Inflammatory macrophage treated with lipopolysaccharide for 4 hours (primary cell): ENCODE measurements at places on chromosomes 5 and 9.

- DNase-seq, result no peak
Observed at GRCh38 chr5:102678267-102679058, 76.6 kb upstream of the PAM start.

DNA sequence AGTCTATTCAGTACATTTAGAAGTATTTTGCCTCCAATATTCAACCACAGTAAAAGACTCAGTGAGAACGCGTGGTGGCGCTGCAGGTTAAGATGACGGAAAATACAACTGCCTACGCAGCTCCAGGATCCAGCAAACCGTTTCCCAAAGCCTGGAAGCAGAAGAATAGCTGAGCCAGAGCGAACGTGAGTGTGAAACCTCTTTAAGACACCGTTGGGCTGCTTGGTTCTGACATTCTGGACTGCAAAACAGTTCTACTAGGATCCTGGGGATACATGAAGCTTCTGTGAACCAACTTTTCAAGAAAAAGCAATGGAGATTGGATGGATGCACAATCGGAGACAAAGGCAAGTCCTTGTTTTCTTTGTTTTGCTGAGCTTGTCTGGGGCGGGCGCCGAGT is at the start of gene PCDHB16:
TSS of gene PCDHB16 (plus strand) at position 140 of the 400 bp plus-strand sequence. CDS start at position 313, 173 bp downstream.
- no peak for DNase-seq

DNA sequence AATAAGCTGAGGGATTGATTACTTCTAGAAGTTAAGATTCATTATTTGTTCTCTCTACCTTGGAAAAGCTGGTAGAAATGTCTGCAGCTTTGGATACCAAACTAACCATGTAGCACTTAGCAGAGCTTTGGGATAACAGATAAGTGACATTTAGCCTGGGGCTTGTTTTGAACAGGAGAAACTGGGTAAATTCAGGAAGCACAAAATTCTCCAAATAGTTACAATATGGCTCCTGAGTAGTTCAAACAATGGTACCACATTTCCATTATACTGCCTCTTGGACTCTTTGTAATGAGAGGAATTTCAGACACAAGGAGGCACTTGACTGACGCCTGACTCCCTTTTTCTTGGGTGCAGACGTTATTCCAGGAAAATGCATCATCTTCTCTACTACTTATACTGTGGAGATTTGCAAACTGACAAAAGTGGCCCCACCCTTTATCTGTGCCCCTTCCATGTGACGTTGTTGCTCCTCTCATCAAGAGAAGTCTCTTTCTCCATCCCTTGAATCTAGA is 22.5 kb downstream of the PRUNE2 start:
- no peak for DNase-seq

GRCh38 chr5:172315587-172316493 is 32.3 kb upstream of the UBTD2 start:
- no peak for DNase-seq

GRCh38 chr5:81017320-81017719 is 57.2 kb downstream of the RASGRF2 start:
- DNase-seq, result no peak

DNA sequence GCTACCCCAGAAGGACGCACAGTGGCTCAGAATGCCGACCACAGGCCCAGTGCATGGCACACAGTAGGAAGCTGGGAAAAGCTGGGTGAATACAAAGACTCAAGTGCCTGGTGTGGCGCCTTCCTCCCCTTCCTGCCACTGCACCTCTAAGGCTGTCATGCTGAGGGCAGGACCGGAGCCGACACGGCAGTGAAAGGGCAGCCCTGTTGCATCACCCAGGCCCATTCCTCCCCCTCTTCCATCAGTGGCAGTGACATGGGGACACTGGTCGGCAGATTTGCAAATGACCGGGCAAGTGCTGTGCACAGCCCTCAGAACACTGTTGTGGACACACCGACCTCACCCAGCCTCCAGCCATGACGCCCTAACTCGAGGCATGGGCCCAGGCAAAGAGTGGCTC is 84.0 kb downstream of the STK10 start:
- DNase-seq, result peak; percentile 15

- peak; percentile 79 for DNase-seq
Observed at GRCh38 chr5:140039561-140039960, 3.5 kb downstream of the NRG2 start.

- DNase-seq, result no peak
Observed at GRCh38 chr5:39485079-39485478, 60.3 kb upstream of the DAB2 start.

GRCh38 chr9:77440057-77440456 is 208.1 kb downstream of the GNA14 start:
- DNase-seq, result no peak

GRCh38 chr5:133232011-133232410 is 180.2 kb downstream of the HSPA4 start:
- peak; percentile 73 for DNase-seq

DNA sequence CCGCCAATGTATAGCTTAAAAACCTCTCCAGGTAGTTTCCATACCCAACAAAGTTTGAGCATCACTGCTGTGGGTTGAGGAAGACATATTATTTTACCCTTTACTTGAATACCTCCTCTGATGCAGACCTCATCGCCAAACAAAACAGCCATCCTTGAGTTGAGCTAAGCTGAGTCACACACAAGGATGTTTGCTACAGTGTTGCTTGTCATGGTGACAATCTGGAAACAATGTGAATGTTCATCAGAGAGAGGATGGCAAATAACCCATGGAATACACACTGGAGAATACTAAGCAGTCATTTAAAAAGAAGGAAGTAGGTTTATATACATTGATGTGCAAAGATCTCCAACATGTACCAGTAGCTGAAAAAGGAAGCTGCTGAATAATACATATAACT is 41.1 kb upstream of the TCF7 start:
- DNase-seq, result no peak

- no peak for DNase-seq
Observed at GRCh38 chr5:145780982-145781381, 54.2 kb downstream of the PRELID2 start.

DNA sequence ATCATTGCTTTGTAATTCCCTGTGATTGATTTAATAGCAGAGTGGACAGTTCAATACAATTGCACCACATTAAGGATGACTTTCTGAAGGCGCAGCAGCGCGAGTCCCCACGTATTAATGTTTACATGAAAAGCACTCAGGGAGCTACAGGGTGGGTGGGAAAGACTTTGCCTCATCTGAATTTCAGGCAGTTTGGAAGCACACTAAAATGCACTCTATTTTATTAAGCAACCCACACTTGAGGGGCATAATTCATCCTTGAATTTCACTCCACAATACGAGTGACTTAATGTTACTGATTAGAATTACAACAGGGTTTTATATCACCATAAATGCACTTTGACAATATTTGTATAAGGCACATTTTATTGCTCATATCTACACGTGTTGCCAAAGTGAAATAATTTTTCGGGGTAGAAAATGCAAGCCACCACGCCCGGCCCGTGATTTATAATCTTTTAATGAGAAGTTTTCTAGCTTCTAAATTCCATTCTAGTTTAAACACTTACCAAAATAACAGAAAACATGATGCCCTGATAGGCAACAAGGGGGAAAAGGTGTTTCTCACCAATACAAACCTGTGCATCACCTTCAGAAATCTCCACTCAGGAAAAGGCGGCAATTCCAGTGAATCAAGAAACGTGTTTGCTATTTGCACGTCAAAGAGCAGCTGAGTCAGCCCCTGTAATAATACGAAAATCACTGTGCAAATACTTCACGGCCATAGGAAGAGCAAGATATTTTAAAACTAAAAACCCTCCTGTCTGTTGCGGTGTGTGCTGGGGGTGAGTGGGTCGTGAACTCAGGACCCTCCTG is 40.5 kb downstream of the IRX4 start:
- no peak for DNase-seq
